T-helper 2 cell treated with Interferon-gamma antibody and Interleukin-4, amounts not matched to agents 5 μg/mL and 100 μg/mL, for 36 hours (primary cell): ENCODE measurements at places on chromosomes 5 and 9.
A peak's percentile ranks its signal among the peaks of the same experiment; 100 is the strongest.

DNA sequence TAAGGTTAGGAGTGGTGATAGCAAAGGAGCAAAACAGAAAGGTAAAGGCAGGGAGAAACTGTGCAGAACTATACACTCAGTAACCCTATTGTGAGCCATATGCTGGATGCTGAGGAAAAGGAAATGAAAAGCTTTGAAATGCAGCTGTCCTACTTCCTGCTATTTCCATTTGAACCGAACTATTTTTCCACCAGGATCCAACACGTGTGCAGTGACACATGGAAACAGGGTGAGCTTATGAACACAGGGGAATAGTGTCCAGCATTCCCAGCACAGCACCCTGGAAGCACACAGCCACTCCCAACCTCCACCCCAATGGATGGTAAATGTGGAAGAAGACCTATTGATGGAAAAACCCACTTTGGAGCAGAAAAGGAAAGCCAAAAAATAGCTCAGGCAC lies 69.0 kb upstream of the SLC12A2 start:
- DNase-seq = no peak

DNA sequence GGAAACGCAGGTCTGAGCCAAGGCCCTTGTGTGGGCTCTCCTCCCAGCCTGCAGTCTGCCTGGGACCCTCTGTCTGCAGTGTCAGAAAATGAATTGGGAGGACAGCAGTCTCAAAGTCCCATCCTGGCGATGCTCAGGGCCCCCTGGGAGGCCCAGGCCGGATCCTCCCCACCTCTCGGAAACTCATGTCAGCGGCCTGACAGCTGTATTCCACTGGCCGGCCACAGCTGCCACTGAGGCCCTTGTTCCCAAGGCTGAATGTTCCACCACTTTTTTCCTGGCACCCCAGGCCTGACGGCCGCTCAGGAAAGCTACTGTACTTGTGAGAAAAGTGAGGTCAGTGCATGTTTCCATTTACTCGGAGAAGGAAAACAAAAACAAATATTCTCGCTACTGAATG lies 180.0 kb downstream of the FGF18 start:
- no peak for DNase-seq

GRCh38 chr5:27619982-27620381 lies 581.6 kb upstream of the CDH9 start:
- DNase-seq = no peak

DNA sequence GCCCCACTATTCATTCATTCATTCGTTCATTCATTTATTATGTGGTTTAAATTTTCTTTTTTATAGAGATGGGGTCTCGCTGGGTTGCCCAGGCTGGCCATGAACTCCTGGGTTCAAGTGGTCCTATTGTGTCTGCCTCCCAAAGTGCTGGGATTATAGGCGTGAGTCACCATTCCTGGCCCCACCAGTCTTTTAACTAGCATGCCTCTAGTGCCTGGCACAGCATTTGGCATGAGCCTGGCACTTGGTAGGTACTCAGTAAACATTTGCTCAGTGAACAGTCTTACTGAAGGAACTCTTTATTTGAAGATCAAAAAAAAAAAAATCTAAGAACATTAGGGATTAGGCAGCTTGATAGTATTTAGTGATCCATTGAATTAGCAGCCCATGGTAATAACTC lies 98.1 kb downstream of the KDM4C start:
- no peak for DNase-seq

GRCh38 chr5:69271376-69271775 lies 36.7 kb downstream of the CDK7 start:
- no peak for DNase-seq

GRCh38 chr9:136700959-136701667 lies 11.3 kb upstream of the DIPK1B start:
- peak; percentile 79 for DNase-seq

GRCh38 chr5:172356047-172356446 lies 72.5 kb upstream of the UBTD2 start:
- no peak for DNase-seq
